ENCODE measurements at places on chromosomes 16 and 17. TPM values are rescaled to one million over a fixed set of nuclear protein-coding genes. Genes with fewer than 3 reads are reported as not detected.

DNA sequence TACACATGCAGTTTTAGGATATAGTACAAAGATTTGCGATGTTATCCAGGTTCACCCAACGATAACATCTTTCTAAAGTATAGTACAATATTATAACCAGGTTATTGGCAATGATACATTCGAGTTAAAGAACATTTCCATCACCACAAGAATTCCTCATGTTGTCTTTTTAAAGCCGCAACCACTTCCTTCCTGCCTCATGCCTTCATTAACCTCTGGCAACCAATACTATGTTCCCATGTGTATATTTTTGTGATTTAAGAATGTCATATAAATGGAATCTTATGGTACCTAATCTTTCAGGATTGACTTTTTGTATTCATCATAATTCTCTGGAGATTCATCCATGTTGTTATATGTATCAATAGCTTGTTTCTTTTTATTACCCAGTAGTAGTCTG, 1183.2 kb downstream of the CDH11 start:
- no peak for DNase-seq

DNA sequence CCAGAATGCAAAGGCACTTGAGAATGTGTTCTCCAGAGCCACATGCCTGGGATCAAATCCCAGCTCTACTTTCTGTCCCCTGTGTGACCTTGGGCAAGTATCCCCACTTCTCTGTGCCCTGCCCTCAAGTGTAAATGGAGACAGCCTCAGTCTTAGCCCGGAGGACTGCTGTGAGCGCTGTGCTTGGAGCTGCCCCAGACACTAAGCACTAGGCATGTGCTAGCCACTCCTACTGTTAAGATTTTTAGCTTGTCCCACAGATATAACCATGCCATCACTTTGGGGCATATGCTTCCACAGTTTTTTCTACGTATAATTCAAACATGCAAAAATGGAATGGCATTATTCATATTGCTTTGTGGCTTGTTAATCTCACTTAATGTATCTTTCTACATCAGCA, 29.4 kb downstream of the TMEM11 start:
- DNase-seq: no peak

DNA sequence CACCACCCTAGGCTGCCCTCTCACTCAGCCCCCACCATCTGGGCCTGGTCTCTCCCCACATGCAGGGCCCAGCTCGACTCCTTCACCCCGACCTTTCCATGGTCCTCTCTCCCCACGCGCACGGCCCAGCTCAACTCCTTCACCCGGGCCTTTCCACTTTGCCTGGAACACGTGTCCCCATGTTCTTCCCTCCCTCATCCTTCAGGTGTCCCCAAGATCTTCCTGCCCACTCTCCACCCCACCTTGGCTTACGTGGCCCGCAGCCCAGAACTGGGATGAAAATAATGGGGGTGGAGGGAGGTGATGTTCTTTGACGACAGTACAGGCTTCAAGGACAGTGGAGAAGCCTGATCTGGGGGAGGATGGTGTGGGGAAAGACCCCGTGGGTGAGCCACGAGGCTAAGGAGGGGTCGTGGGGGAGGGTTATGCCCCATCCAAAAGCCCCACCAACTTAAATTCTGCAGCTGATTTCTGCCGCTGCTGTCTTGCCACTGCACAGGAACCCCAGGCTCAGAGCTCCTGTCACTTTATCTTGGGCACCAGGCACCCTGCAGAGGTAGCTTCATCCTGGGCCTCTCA, 9.9 kb upstream of the MEAK7 start:
- DNase-seq: no peak

DNA sequence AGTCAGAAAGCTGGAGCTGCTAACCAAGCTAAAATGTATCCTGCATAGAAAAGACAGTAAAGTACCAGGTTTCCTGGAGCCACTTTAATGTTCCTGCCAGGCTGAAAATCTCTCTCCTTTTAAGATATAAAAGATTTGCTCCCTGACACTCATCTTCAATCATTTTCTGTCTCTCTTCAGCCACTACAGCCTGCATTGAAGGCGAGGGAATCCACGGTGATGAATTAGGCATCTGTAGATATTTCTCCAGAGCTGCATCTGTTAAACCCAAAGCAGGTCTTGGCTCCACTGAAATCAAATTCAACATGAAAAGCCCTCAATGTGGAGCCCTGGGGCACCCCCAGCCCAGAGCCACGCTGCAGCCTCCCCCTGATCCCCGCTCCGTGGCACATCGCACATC, 94.7 kb upstream of the CRHR1 start:
- no peak for DNase-seq

DNA sequence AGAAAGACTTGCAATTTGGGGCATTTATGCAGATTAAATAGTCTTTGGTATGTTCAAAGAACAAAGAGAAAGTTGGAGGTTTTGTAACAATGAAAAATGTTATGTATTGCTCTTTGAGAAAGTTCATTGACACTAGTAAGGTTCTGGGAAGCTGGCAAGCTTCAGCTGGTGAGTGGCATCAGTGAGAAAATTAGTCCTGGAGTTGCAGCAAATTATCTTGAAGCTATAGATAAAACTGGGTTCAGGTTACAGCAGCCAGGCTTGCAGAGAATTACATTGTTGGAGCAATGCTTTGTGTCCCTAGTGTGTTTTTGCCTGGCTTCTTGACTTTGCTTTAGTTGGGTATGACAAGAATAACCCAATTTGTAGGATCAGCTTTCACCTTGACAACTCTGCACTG, 221.2 kb downstream of the CDH13 start:
- DNase-seq: no peak

- no peak for DNase-seq
These were observed 121.6 kb downstream of the DNAH9 start for GRCh38 chr17:11719856-11720255.

GRCh38 chr16:47695756-47696155, 234.6 kb downstream of the PHKB start:
- no peak for DNase-seq

DNA sequence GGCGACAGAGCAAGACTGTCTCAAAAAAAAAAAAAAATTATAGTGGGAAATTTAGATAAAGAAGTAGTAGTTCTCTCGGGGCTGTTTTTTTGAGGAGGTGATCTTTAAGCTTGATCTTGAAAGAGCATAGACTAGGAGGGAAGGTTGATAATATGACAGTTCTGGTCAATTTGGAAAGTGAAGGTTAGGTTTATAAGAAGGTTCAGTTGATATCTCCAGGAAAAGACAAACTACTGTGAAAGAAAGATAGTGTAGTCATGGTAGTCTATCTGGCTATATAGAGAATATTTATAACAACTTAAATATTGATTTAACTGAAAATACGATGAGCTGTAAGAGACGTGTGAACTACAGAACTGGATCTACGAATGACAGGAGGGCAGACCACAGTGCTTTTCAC, 3.1 kb downstream of the ATF7IP2 start:
- DNase-seq: no peak

DNA sequence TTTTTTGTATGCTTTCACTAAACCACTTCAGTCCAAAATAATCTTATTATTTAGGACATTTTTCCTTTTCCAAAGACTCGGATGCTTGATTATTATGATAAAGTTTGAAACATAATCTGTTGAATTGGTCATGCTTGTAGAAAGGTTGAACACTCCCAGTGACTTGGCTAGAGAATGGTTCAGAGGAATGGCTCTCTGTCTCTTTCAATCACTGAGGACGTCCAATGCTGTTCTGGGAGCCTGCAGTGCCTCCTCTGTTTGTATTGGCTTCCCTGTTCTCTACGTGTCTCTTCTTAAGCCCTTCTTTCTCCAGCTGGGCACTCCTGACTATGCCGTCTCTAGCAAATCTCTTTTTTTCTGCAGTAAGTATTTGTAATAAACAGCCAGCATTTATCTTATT, 369.0 kb upstream of the DYNLRB2 start:
- no peak for DNase-seq

- DNase-seq: no peak
These were observed 10.7 kb downstream of the XYLT1 start for GRCh38 chr16:17459903-17460521.

GRCh38 chr17:41785091-41785858, 1.2 kb downstream of the JUP start:
- no peak for DNase-seq

DNA sequence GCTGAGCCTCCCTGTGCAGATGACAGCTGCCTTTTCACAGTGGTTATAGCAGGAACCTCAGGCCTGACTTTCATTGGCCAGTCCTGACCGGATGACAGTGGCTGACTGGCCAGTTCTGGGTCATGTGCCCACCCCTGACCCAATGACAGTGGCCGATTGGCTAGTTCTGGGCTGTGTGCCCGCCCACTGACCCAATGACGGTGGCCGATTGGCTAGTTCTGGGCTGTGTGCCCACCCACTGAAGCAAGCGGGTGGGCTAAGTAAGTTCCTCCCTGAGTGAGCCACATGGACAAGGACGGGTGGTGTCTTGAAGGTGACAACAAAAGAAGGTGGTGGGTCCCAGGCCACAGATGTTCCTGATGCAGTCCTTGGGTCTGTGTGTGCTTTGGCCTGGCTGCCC, 9.5 kb downstream of the DEF8 start:
- DNase-seq: peak; percentile 79

GRCh38 chr17:41666237-41666641, 22.4 kb upstream of the EIF1 start:
- DNase-seq: peak; percentile 70

DNA sequence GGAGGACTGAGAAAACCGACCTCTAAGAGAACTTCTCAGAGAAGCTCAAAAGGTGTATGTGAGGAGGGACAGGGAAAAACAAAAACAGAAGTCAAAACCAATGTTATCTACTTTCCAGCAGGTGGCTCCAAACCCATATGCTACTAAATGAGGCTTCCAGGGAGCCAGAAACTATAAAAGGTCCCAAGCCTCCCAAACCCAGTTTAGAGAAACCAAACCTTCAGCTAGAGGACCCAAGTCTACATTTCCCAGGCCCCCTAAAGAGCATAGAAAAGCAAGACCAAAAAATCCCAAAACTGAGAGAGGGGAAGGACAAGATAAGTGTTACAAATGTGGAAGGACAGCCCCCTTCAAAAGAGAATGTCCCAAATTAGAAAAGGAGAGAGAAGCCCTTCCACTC, 3.7 kb downstream of the HPR start:
- no peak for DNase-seq

- no peak for DNase-seq
These were observed 15.8 kb downstream of the CDH16 start for GRCh38 chr16:66902648-66903543.

- no peak for DNase-seq
These were observed 80.1 kb downstream of the ABCC6 start for GRCh38 chr16:16143038-16143763.

GRCh38 chr17:6427279-6427781, 7.6 kb downstream of the AIPL1 start:
- DNase-seq: no peak

DNA sequence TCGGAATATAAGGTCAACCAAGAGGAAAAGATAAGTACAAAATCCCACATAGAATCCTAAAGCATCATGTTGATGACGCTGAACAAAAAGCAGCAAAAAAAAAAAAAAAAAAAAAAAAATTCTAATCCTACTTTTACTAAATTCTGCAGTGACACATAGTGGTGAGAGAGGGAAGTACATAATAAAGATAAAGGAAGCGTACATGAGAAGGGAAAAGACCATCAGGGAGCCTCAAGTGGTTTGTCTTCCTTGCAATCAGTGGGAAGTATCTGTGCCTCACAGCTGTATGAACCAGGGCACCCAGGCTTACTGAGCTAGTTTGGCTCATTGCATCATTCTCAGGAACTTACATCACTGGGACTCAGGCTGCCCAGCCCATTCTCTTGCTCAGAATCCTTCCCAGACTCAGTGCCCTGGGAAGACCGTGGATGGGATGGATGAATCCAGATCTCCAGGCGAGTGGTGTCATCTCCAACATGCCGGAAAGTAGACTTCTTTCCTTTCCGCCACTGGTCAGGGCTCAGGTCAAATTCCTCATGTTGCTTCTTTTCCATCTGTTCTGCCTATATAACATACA, 21.2 kb downstream of the SMG6 start:
- no peak for DNase-seq

DNA sequence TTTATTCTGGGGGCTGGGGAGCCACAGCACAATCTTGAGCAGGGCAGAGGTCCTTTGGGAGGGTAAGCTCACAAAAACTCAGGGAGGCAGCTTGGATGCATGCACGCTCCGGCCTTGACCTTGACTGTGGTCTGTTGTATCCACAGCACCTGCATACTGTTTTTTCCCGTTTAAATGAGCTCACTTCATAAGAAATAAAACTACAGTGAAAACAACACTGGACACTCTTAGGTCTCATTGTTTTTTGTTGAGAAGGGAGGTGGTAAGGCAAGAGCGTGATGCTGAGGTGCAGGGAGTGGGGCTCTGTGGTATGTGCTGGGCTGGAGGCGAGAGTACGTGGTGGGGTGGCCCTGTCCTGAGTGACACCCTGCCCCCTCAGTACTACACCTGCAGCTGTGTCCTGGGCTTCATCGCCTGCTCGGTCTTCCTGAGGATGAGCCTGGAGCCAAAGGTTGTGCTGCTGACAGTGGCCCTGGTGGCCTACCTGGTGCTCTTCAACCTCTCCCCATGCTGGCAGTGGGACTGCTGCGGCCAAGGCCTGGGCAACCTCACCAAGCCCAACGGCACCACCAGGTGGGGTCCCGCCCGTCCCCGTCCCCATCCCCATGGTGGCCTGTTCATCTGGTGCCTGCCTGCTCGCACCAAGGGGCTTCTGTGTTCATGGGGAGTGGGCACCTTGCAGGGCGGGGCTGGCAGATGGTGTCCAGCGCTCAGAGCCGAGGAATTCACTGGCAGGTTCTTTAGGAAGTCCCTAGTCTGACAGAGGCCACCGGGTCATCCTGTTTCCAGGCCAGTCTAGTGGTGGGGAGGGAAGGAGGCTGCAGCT, 44.2 kb downstream of the ADCY7 start:
- no peak for DNase-seq

GRCh38 chr17:9306086-9306485, 269.5 kb downstream of the STX8 start:
- no peak for DNase-seq

GRCh38 chr17:74295625-74296547, 21.9 kb downstream of the DNAI2 start:
- no peak for DNase-seq

DNA sequence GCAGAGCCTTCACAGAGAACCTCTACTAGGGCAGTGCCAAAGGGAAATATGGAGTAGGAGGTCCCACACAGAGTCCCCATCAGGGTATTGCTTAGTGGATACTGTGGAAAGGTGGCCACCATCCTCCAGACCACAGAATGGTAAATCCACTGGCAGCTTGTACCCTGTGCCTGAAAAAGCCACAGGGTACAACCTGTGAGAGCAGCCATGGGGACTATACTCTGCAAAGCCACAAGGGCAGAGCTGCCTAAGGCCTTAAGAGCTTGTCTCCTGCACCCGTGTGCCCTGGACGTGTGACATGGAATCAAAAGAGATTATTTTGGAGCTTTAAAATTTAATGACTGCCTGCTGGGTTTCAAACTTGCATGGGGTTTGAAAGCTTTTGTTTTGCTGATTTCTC, 118.0 kb upstream of the SEC14L1 start:
- no peak for DNase-seq

GAST gene
- not detected for total RNA-seq

CRHR1 gene
- not detected for total RNA-seq

MARVELD3 gene
- total RNA-seq: 6.9 TPM

DYNLRB2 gene
- total RNA-seq: not detected

CD300H gene
- total RNA-seq: not detected

P2RX5 gene
- total RNA-seq: 1.6 TPM

KRTAP4-6 gene
- total RNA-seq: not detected

PRR15L gene
- total RNA-seq: 47.4 TPM

KCNH4 gene
- total RNA-seq: 0.26 TPM

MAPK7 gene
- 25.7 TPM for total RNA-seq
